ENCODE measurements at places on chromosomes 13 and 19.

- no peak for DNase-seq
Observed at GRCh38 chr19:34184880-34185491, 12.7 kb downstream of the LSM14A start.

- DNase-seq = no peak
Observed at GRCh38 chr13:64274481-64275217, 2859.0 kb upstream of the PCDH20 start.

GRCh38 chr19:42271045-42271419, 2.0 kb downstream of the CIC start:
- DNase-seq = no peak

DNA sequence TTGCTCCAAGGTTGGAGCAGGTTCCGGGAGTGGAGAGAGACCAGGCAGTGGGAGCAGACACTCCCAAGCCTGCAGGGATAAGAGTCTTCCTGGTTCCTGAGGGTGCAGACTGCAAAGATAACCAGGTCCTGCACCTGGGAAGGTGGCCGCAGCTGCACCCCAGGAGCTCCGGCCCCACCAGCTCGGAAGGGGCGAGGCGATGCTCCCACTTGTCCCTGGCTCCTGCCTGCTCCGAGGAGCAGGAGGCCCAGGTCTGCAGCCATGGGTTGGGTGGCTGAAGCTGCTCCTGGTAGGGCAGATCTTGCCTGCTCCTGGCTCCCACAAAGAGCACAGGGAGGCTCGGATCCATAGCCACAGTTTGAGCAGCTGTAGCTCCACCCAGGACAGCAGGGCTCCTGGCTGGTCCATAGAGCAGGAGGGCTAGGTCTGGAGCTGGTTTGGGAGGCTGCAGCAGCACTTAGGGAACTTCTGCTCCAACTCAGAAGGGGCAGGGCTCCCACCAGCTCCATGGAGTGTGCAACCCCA, 251.6 kb upstream of the GPC6 start:
- no peak for DNase-seq

GRCh38 chr19:55092423-55093318, 17.0 kb downstream of the EPS8L1 start:
- no peak for DNase-seq

- no peak for DNase-seq
Observed at GRCh38 chr19:41552558-41552957, 23.4 kb upstream of the CEACAM21 start.

GRCh38 chr19:55673465-55673864, 1.6 kb upstream of the EPN1 start:
- DNase-seq = no peak

DNA sequence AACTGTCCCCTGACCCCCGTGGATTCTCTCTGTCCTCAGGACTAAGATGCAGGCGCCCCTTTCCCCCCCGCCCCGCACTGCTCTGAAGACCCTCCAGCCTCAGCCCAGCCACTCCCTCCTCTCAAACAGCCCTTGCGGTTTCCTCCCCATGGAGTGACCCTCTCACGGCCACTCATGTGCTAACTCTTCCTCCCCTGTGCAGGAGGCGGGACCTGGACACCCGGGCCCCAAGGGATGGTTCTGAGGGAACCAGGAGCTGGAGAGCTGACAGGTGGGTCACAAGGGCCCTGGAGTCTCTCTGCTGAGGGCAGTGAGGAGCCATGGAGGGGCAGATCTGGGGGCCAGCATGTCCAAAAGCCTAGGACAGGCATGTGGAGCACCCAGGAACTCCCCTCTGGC, 1.9 kb downstream of the ISOC2 start:
- no peak for DNase-seq

DNA sequence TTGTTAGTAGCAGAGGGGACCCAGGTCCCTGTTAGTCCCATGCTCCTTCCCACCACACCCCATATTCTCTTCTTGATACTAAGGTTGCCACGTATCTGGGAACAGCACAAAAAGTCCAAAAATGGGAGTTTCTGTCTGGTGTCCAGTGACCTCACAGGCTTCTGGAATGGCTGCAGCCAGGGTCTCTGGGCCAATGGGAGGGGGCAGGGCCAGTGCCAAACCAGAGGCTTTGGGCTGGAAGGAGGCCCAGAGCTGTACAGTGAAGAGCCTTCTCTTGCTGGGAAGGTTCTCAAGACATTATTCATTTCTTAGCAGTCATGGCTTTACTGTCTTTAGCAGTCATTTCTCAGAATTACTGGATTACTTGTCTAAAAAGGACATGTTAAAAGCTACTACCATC, 119.2 kb downstream of the FRY start:
- no peak for DNase-seq

GRCh38 chr13:108964606-108965005, 335.2 kb downstream of the MYO16 start:
- DNase-seq = no peak

DNA sequence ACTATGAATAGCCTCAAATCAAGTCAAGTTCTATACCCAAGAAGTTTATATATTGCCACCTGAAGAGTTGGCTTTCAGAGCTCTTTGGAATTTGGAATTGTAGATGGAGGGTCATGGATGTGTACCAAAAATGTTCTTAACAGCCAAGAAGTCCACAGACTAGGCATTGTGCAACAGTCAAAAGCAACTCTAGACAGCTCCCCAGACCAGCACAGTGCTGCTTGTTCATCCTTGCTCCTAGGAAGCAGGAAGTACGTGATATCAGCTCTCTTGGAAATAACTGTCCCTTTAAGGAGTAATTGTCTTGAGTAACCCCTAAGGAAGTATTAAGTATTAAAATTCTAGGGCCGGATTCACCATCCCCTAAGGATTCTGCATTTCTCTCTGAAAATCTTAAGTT, 30.7 kb upstream of the IL17D start:
- DNase-seq = no peak

Data from activated CD4-positive, alpha-beta T cell treated with anti-CD3 and anti-CD28 coated beads for 24 hours (primary cell).